Hippocampal formation (tissue), 2 donors: ENCODE measurements at places on chromosomes 6 and 20.
A peak's percentile ranks its signal among the peaks of the same experiment; 100 is the strongest.

DNA sequence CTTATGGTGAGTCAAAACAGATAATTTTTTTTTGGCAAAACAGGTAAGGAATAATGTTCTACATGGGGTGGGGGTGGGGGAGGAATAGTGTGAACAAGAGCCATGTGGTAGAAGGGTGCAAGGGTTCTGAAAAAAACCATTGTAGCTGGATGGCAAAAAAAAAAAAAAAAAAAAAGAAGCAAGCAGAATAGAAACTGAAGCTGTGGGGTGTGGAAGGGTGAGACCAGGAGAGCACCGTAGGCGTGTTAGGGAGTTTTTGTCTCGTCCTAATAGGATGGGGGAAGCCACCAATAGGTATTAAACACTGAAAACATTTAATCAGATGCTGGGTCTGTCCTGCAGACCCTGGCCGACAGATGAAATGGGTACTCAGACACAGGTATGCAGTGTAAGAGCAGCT is 110.1 kb downstream of the ADTRP start:
- no peak for DNase-seq

DNA sequence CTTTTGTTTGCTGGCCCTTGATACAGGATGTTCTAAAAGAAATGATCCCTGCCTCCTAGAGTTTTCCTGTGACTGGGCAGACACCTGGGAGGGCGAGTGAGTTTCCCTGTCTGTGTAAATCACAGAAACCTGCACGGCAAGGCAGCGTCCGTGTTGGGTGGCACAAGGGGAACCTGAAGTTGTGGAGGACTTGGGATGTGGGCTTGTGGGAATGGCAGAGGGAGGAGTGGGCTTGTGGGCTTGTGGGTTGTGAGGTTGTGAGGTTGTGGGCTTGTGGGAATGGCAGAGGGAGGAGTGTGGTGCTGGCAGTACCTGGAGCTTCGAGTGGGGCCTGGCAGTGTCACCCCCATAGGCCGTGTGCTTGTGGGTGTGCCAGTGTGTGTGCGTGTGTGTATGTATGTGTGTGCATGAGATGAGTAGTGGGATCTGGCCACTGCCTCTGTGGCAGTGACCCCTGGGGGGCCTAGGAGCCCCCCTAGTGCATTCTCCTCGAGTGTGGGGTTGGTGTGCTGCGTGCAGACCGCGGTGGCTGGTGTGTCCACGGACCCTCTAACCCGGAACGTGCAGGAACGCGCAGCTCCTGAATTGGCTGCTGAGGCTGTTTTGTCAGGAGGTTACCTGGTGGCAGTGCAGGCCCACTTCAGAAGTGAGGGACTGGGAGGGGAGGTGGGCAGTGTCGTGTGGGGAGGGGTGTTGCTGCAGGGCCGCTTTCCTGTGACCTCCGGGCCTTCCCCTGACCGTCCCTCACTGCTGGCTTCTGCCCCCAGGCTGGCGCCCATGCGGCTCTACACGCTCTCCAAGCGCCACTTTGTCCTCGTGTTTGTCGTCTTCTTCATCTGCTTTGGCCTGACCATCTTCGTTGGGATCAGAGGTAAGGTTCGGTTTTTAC is 13.0 kb downstream of the TMEM181 start:
- DNase-seq, result no peak

DNA sequence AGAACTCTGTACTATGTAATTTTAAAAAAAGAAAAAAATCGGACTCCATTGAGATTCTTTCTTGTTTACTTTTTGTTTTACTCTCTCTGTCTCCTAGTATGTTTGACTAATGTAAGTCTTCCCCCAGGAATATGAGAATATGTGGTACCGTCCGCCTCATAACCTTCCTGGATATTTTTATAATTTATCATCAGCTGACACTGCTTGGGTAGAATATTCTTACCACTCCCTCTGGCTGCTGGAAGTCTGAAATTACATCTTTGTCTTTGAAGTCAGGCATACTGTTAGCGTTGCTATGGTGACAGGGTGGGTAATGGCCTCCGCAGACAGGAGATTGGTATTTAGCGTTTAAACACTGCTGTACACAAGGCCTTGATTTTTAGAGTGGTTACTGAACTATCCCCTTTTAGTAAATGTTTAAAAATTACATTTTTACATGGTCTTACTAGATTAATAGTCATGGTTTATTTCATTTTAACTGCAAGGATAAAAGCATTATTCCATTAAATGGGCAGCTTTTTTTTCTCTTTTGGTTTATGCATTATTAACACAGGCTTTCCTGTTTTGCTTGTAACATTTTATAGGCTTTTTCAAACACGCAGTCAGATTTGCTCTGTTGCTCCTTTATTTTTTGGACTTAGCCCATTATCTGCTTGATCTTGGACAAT is 176.4 kb downstream of the ARID1B start:
- DNase-seq, result peak; percentile 36

DNA sequence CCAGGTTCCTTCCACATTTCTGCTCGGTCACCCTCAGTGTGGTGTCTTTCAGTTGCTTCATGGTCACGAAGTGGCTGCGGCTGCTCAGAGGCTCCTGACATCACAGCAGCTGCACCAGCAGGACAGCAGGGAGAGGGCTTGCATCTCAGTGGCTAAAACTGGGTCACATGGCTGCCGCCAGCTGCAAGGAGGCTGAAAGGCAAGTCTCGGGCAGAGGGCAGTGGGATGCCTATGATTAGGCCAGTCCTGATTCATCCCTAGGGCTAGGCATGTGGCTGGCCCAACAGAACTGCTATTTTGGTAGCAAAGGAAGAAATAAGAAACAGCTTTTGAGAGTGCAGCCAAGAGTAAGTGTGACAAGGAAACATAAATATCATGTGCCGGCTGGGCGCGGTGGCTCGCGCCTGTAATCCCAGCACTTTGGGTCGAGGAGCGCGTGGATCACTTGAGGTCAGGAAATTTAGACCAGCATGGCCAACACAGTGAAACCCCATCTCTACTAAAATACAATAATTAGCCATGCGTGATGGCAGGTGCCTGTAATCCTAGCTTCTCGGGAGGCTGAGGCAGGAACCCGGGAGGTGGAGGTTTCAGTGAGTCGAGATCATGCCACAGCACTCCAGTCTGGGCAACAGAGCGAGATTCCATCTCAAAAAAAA is 46.6 kb downstream of the RBM38 start:
- DNase-seq, result no peak

- no peak for DNase-seq
Observed at GRCh38 chr6:37221585-37222124, 35.9 kb upstream of the TBC1D22B start.

GRCh38 chr6:16035488-16036080 is 93.3 kb upstream of the MYLIP start:
- no peak for DNase-seq

- no peak for DNase-seq
Observed at GRCh38 chr6:32214126-32214525, 9.7 kb downstream of the NOTCH4 start.

DNA sequence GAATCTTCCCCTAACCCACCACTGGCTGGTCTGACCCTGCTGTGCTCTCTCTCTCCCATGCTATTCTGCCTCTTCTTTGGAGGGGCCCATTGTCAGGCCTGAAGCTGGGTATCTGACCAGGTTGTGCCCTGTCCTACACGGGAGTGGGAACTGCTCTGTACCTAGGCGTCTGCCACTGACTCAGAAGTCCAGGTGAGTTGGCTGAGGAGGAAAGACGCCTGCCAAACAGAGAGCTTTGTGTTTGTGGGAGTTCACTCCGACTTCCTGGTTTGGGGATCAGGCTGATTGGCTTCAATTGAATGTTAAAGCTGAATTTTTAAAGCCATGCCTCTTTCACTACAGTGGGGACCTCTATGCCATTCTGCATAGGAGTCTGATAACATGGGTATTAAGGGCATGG is 136.0 kb downstream of the CCDC170 start:
- DNase-seq, result no peak

- DNase-seq, result no peak
Observed at GRCh38 chr6:85405175-85405852, 44.6 kb upstream of the NT5E start.

DNA sequence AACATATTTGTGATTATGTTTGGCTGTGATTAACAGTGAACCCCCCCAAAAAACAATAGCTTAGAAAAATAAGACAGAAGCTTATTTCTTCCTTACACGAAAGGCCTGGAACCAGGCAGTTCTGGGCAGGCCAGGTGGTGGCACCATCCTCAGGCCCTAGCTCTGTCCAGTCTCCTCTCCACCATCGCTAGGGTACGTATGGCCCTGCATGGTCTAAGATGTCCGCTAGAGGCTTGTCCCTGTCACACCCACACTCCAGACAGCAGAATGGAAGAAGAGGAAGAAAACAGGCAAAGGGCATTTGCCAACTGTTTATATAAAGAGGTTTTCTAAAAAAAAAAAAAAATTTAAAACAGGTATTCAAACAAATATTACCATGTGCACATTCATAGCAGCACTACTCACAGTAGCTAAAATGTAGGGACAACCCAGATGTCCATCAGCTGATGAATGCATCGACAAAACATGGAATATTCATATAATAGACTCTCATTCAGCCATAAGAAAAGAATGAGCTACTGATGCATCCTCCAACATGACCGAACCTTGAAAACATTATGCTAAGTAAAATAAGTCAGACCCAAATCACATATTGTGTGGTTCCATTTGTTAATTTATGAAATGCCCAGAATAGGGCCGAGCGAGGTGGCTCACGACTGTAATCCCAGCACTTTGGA is 6.7 kb downstream of the TGM3 start:
- DNase-seq, result no peak

DNA sequence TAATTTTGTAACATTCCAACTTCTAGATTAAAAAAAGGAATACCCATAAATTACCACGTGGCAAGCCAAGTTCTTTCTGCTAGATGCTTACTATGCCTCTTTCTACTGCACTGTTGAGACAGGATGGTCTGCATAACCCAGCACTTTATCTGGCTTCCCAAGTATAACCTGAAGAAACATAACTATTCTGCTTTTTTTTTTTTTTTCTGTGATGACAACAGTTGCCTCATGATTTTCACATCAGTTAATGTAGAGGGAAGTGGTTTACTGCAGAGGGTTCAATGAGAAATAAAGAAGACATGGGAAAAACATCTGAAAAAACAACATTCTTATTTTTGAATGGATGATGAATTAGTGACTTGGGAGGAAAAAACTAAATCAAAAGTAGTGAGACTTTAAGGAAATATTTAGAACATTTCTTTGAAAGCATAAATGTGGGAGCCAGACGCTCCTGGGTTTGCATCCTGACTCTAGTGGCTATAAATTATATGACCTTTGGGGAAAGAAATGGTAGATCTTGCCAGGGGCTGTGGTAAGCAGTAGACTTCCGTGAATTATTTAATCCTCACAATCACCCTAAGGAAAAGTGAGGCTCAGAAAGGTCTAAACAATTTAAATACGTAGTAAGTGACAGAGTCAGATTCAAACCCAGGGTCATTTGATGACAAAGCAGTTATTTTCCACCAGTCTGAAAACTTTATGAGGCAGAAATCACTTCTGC is 230.7 kb downstream of the PHACTR1 start:
- DNase-seq, result no peak

DNA sequence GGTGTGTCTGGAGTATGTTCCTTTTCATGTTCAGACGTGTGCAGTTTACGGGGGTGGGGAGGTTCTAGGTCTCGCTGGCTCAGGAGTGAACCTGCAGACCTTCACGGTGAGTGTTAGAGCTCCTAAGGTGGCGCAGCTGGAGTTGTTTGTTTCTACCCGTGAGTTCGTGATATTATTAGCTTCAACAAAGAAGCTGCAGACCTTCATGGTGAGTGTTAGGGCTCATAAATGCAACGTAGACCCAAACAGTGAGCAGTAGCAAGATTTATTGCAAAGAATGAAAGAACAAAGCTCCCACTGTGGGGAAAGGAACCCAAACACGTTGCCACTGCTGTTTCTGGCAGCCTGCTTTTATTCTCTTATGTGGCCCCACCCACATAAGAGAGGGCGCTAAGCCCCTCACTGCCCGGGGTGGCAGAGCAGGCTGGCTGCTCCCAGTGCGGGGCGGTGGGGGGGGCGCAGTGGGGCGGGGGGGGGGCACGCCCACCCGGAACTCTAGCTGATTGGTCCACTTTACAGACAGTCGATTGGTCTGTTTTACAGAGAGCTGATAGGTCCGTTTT is 41.3 kb upstream of the GMPR start:
- DNase-seq, result no peak

GRCh38 chr20:45821947-45822346 is 5.2 kb downstream of the TNNC2 start:
- no peak for DNase-seq

- no peak for DNase-seq
Observed at GRCh38 chr6:135358985-135359384, 138.6 kb downstream of the AHI1 start.

DNA sequence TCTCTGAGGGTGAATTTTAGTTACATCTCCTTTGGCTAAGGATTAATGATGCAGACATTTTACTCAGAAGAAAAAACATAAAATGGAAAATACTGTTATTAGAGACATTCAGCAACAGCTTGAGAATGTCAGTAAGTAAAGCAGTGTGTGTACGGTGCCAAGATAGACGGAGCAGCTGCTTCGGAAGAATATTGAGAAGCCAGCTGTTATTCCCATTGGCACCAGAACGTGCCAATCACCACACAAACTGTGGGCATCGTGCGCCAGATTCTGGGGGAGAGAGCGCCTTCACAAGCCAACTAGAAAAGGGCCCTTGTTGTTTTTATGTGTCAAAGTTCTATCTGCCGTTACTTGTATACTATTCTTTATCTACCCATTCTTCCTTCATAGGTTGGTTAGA is 163.4 kb downstream of the MTFR2 start:
- peak; percentile 4 for DNase-seq

DNA sequence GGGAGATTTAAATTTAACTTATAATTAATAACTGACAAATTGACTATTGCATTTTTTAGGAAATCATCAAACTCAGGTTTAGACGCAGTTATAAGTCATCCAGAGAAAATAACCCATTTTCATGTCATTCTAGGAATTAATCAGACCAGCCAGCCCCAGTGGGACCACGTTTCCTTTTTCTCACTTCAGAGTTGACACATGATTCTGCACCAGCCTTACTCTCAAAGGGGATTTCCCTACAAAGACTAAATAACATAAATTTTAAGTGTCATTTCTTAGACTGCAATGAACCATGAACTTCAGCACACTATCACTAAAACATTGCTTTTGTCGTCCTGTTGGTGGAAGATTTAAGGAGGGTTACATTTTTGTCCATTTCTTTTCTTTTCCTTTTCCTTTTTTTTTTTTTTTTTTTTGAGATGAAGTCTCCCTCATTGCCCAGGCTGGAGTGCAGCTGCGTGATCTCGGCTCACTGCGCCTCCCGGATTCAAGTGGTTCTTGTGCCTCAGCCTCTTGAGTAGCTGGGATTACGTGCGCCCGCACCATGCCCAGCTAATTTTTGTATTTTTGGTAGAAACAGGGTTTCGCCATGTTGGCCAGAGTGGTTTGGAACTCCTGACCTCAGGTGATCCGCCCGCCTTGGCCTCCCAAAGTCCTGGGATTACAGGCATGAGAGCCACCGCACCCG is 3.6 kb downstream of the IPCEF1 start:
- DNase-seq, result no peak
